ENCODE measurements at places on chromosomes 6 and 20.

- no peak for DNase-seq
These were observed 12.9 kb upstream of the TBC1D22B start for GRCh38 chr6:37244430-37245310.

DNA sequence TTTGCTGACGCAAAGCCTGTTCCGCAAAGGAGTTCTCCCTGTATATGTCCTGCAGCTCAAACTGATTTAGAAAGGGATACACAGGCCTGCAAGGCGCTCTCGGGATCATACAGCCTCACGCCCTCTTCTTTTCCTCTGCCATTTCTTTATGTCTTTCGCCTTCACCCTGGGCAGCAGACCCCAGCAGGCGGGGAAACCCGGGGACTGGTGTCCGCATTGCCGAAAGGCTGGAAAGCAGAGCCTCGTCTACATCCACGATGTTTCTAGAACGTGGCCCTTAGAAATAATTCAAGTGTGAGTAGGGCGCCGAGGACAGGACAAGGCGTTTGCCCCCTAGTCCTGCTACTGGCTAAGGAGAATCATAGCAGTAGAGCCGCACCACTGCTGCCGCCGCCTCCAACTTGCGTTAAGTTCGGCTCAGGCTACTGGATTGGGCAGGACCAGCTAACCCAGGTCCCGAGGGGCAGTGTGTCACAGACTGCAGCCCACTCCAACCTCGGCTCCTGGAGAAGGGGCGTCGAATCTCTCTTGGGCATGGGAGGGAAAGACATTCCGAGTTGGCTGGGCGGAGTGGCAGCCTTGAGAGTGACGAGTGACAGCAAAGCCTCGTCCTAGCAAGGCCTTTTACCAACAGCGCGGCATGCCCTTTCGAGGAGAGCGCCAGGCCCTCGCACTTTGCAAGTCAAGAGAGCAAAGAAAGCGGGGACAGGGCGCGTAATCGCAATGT is 2.6 kb upstream of the TBX18 start:
- DNase-seq = no peak

DNA sequence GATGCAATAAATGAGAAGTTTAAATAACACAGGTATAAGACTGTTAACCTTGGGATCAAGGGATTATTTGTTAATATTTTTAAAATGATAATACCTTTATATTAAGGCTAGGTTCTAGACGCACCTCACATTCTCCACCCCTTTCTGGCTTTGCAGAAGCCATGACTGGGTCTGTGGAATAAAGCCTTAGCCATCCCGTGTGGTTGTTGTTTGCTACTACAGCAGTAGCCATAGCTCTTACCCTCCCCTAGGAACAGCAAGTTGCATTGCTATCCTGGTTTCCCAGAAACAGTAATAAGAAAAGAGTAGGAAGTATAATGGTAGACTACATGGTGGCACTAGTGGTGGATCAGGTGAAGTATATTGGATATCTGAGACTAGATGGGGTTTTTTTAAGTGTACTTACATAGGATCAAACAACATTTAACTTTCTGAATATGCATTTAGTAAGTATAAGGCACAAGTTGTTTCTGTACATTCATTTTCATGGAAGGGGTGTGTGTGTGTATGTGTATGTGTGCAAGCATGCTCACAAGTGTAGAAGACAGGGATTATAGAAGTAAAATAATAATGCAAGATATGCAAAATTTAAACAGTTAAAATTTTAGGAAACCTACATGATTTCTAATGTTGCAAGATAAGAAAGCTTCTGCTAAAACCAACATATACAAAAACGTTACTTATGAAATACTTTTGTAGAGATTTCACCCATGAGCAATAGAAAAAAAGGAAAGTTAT is 384.2 kb downstream of the PRKN start:
- no peak for DNase-seq

- no peak for DNase-seq
These were observed 26.0 kb downstream of the ZC3H12D start for GRCh38 chr6:149458806-149459205.

GRCh38 chr20:19945732-19946670 is 71.2 kb upstream of the NAA20 start:
- no peak for DNase-seq

DNA sequence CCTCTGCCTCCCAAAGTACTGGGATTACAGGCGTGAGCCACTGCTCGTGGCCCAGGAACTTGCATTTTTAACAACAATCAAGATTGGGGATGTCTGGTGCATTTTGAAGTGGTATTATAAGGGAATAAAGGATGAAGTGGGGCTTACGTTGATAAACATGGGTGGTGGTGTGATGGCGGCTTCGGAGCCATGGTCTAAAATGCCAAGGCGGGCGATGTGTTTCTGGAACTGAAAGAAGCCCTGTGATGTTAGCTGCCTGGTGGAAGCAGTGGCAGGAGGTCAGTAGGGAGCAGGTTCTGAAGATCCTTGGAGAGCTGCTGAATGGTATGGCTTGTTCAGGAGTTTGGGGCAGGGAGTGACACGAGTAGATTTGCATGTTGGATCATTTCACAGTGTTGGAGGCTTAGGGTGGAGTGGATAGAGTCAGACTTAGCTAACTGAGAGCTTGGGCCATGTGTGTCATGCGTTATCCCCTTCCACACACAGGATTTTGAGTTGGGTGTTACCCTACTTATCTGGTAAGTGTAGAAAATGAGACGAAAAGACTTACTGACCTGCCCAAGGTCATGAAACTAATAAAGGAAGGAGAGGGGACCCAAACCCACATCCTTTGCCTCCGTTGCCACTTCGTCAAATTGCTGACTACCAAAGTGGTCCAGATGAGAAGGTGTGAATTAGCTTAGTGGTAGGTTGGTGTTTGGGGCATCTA is 1.5 kb downstream of the NELFCD start:
- DNase-seq = no peak

DNA sequence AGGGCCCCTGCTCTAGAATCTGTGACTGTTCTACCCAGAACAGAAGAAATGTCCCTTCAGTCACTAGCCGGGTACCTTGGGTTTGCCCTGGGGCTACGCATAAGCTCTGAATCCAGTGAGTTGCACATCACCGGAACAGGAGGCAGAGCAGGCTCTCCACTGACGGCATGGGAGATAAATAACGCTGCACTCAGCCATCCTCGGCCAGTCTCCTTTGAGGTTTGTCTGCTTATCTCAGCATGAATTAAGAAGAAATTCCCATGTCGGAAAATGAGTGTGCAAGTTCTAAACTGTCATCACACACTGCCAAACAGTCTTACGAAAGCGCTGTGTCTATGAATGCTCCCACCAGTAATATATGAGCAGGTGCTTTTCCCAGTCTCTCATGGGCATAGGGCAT is 90.8 kb downstream of the FAM50B start:
- DNase-seq = no peak

DNA sequence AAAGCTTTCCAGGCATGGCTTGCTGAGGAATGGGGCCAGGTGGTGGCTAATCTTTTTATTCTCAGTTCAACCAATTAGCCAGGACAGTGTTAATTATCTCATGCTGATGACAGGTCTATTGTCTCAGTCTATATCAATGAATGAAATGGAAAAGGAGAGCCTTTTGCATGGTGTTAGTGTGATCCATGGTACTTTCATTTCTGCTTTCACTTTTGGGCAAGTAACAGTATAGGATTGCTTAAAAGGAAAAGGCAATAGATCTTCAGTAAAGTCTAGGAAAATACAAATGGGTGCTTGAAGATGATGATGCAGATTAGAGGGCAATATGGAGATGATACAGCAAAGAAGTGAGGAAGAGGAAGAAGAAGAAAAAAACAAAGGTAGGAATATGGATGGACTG is 430.3 kb downstream of the TFAP2A start:
- no peak for DNase-seq

- DNase-seq = no peak
These were observed 59.5 kb upstream of the ARMH2 start for GRCh38 chr6:24858177-24858653.

DNA sequence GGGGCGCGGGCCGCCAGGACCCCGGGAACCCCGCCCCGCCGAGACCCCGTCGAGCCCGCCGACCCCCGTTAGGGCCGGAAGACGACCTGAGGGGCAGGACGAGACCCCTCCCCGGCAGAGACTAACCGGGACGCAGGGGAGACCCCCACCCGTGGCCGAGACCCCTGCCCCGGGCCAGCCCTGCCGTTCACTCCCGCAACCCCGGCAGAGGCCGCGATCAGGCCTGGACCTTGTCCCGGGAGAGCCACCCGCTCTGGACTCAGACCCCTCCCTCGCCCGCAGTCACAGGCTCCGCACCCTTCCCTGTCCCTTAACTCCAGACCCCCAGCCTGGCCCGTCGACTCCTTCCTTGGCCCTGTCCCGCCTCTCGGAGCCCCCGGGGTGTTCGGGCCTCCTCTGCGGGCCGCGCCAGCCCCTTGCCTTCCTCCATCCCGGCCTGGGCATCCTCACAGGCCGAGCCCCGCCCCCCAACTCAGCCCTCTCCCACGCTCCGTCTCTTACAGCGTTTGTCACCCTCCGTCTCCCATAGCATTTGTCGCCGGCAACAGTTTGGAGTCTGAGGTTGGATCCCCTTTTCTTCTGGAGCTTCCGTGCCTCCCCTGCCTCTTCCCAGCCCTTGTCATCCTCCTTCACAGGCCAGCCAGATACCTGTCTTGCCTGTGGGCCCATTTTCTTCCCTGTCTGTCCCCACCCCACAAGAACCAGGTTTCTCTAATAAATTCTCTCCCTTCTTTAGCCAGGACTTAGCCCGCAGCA is 569 bp downstream of the TCEA2 start:
- peak; percentile 37 for DNase-seq

- no peak for DNase-seq
These were observed 220.0 kb upstream of the ZNF217 start for GRCh38 chr20:53813636-53814035.

DNA sequence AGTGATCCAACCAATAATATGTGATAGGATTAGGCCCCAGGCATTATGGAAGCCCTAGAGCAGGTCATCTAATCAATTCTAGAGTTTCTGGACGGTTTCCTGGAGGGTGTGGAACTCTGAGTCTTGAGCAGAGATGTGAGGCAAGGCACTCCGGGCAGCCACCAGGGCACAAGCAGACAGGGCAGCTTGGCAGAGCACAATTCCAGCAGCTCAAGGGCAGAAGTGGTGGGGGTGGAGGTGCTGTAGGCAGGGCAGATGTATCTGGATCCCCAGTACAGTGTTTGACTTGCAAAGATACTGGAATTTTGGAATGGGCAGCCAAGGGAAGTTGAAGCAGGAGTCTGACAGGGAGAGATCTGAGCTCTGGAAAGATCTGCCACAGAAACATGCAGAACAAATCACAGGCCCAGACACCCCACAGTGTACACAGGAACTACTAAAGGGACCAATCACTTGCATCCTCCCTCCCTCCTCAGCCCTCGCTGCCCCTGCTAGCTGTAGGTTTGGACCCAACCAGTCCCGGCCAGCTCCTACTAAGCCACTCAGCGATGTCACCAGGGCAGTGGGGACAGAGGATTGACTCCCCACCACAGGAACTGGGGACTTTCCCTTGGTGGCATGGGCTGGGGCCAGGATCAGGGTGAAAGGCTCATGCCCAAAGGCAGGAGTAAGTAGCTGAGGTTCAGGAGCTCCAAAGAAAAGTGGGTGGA is 47.0 kb downstream of the TFEB start:
- DNase-seq = no peak

DNA sequence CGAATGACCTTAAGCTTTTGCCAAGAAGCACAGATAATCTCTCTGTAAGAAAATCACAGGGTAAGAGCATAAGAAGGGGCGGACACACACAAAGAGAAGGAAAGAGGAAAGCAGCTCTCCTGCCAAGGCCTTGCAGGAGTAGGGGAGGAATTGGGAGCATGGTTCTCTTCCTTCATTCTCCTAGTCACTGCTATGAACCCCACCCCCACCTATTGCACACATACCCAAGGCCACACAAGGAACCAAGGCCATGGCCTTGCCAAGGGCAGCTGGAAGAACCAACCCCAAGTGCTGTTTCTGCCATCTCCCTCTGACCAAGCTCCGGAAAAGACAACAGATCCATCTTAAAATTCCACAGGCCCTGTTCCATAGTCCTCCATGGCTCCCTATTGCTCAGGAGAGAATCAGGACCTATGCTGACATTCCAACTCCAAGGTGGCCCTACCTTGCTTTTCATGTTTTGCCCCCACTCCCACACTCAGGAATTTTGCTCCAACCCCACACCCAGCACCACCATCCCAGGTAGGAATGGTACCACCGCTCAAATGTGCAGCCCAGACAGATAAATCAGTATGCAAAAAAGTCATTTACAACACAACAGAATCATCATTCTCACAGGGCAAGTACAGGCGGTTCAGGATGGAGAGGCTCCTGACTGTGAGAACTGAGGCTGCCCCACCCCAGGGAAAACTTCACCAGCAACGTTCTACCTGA is 31.3 kb downstream of the TRAM2 start:
- DNase-seq = no peak

- DNase-seq = no peak
These were observed 61.9 kb upstream of the HBS1L start for GRCh38 chr6:135116571-135116970.

DNA sequence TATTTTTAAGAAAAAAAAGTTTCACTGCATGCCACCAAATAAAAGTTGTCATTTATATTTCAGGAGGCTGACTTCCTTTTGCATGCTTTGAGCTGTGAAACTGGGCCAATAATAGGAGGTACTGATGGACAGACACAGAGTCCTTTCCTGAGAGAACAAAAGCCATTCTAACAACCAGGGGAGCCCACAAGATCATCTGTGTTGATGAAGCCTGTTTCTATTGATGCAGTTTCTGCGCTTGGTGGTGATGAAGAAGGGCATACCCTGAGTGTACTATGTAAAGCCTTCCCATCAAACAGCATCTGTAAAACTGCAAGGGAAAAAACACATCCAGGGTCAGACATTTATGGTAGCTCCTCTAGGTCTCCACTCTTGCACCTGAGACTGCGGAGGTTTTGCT is 34.8 kb downstream of the ABHD12 start:
- DNase-seq = no peak

DNA sequence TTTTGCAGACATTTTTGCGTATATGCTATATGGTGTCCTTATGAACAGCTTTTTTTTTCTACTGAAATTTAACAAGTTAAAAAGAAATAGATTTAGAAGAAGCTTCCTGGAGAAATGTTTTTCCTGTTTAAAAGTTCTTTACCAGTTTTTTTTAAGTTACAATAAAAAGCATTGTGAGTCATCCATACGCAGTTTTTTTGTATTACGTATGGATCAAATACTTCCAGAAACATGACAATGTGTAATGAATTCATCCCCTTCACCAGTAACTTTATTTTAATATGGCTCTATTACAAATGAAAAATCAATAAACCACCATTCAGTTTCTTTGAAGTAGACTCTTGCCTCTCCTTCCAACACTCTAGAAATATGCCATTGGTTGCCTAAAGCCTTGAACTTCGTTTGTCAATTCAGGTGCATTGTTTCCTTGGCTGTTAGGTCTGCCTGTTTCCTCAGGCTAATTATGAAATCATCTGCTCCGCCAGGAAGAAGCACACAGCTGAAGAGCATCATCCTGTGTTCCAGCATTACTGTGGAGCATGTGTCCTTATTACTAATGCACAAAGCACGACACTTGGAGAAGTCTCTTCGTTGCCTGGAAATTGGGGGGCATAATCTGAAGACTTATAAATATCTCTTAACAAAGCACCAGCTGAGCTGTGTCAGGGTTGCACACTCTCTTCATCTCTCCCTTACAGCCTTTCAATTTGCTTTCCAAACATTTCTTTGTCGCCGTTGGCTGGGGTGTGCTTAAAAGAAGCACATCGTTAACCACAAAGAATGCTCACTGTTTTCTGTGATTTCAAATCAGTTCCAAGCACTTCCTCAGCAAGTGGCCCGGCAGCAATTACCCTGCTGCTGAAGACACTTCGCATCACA is 9.6 kb downstream of the MOXD1 start:
- DNase-seq = no peak
